NCI-H524 (cell line): ENCODE measurements at places on chromosomes 2 and 18.

DNA sequence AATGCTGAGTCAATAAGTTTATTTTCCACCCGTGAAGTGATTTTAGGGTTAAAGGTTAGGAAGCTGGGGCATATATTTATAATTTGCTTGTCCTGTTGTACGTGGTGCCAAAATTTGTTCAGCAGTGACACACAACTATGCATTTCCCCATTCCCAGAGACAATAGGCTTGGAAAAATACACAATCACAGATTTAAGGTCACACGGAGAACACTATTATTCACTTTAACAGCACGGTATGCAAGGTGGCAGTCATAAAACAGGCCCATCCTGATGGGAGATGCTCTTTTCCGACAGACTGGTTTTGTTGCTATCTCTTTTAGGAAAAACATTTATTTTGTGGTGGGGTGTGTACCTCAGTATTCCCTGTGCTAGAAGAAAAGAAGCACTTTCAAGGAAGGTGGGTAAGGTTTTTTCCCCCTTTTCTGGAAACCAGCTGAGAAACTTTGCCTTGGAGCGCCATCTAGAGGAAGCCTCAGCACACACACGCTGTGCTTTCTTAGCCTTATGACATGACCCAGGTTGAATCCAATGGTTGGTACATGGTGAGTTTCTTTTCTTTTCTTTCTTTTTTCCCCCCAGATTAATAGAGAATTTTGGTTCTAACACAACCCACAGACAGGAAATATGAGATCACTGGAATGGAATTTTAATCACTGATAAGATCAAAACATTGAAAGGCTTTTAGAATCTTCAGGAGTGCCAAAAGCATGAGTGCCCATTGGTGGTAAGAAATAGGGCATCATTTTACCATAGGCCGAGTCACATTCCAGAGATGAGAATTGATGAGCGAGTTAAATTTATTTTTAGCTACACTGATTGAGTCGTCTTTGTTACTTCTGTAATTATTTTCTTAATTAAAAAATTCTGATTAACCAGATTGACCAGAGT lies 332.1 kb downstream of the AGPS start:
- peak; percentile 58 for DNase-seq

DNA sequence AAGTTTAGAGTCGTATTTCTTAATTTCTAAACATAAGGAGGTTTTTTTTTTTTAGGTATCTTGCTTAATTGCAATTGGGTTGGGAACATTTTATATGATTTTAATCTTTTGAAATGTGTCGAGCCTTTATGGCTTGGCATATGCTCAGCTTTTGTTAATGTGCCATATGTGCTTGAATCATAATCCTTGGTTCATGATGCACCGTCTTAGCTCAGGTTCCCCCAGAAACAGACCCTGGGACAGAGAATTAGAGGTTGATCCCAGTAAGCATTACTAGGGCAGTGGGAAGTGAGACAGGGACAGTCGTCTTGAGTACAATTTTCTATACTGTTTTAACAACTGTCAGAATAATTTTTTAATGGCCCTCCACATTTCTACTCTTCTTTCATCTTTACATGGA lies 9.3 kb downstream of the CHCHD5 start:
- DNase-seq: peak; percentile 77

GRCh38 chr2:11397513-11397912 lies 53.1 kb upstream of the ROCK2 start:
- no peak for DNase-seq

GRCh38 chr2:66535574-66536289 lies 100.8 kb downstream of the MEIS1 start:
- DNase-seq: no peak

DNA sequence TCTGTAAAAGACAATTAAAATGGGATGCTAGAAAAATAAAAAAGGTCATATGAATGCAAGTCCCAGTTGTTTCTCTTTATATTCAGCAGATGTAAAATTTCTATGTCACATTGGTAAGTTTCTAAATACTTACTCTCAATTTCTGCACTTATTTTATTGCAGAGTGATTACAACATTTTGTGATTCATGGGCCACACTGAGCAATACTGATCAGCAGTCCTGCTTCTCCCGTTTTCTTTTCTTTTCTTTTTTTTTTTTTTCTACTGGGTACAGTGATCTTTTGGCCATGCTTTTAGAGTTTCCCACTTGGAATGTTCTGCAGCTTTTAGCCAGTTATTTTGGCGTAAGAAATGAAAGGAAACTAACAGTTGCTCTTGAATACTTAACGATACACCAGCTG lies 38.8 kb downstream of the LIMS1 start:
- no peak for DNase-seq

DNA sequence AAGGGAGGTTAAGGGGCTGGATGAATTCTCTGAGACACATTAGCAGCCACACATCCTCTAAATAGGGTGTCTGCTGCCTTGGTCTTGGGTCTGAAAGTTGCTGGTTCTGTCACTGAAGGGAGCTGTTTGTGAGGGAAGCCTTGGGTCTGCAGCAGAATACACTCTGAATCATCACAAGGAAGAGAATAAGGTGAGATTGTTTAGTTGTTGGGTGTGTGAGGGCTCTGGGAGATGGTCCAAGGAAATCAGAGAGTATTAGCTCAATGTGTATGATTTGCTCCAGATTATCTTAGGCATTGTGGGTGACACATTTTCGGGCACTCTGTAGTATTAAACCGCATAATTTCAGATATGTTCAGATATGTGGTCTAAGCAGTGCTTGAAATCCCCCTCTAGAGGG lies 548.5 kb downstream of the SLC4A3 start:
- DNase-seq: no peak

DNA sequence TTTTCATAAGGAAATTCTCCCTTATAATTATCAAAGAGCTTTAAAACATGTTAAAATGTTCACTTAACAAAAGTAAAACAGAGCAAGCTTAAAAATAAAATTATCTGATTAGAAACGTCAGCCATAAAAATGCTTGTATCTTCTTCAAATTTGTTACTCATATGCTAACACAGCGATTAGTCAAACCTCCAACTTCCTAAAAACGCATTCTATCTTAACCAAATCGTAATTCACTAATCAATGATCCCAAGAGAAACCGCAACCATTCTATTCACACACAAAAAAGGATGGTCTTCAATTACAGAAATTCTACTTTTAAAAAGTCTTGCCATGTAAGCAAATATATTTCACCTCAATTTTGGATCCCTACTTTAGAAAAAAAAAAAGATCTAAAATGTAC lies 1.9 kb downstream of the STK17B start:
- no peak for DNase-seq

DNA sequence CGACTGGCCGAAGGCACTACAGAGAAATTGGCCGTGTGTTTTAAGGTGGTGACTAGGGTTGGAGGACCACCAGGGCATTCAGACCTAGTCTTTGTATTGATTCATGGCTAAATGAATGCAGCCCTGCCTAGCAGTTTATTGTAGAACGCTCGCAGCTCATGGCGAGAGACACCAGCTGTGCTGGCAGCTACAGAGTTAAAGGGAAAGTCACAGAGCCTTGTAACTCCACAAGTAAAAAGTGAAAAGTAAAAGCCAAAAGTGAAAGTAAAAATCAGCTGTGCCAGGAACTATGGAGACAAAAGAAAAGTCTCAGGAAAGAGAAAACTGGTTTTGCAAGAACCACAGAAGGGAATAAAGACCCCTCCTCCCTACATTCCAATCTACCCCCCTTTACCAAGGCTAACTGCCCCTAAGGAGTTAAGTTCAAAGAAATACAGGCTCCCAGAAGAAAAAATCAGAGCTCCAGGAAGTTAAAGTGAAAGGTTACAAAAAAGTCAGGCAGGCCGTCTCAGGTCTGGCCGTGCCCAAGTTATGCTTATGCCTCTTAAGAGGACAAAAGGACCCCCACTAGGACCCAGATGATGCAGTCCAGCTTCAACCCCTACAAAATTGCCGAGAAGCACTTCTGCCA lies 46.4 kb upstream of the SELENOI start:
- no peak for DNase-seq

- DNase-seq: no peak
Measured at GRCh38 chr18:26190506-26190905, 35.7 kb upstream of the TAF4B start.

DNA sequence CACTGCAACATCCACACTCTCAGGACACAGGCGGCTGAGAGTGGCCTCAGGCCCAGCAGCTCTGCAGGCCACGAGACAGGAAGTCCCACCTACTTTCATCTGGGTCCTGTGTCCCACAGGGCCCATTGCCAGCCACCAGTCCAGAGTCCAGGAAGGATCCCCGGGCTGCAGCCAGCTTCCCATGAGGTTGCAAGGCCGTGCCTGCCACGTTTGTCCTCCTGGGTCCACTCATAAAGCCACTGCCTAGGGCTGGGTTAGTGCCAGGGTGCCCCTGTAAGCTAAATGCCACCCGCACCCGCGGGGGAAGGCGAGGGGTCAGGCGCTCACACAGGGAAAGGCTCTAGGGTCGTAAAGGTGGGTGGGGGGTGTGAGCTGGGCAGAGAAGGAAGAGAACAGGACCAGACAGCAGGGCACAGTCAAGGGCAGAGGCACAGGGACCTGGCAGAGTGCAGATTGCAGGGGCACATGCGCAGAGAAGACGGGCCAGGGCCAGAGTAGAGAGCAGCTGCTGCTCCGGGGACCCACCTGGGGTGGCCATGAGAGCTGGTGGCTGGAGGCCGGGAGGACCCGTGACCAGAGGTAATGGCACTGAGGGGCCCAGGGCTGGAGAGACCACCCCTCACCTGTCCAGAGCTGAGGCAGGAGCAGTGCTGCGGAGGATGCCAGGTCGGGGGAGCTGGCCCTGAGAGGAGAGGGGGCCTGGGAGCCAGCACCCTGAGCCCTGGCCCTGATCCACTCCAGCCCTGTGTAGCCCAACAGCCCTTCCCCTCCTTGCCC lies 8.0 kb downstream of the AGXT start:
- DNase-seq: no peak

GRCh38 chr2:109538546-109538945 lies 75.2 kb downstream of the SEPTIN10 start:
- DNase-seq: no peak

- DNase-seq: no peak
Measured at GRCh38 chr2:61117534-61117933, 44.5 kb upstream of the C2orf74 start.

DNA sequence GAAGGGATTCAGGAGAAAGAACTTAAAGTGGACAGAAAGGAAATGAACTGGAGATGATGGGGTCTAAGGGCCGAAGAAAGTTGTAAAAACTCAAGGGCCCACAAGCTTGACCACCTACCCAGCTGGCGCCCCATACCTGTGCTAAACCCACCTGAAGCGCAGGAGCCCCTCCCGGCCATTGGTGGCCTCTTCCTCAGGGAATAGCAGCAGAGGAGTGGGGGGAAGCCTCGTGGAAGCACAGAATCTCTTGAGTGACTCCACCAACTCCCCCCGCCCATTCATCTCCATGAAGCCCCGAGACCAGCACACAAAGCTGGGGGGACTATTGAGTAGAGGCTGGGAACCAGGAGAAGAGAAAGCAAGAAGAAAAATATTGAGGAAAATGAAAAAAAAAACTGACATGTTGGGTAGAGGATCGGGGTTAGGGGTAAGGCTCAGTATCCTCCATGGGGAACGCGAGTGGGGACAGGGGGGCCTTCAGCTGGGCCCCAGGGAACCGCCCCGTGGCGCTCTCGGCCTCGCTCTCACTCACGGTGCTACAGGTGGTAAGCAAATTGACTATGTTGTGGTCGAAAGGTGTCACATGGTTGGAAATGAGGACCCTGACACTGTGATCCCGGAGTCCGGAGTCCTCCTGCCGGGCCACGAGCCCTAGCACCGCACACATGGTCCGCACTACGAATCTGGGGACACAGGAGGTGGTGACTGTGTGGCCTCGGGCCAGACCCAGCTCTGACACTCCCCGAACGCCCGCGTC lies 728 bp downstream of the AUP1 start:
- DNase-seq: no peak
